ENCODE measurements at places on chromosomes 11 and 22. TPM values are rescaled to one million over a fixed set of nuclear protein-coding genes. Genes with fewer than 3 reads are reported as not detected.

DNA sequence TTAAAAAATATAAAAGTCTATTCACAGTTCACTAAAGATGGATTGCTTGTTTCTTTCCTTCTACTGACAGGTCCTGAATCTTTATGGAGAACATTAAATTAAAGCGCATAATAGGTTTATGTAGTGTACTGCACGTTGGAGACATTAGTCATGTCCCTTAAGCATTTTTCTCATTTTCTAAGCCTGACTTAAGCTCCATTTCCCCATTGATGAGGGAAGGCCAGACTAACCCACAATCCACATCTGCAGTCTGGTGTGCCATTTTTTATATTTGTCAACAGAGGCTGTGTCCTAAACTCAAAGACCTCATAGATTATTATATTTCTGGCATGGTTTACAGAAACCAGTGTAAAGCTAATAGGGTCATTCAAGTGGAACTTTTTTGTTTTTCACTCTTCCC, 39.9 kb downstream of the CADM1 start:
- no peak for DNase-seq

DNA sequence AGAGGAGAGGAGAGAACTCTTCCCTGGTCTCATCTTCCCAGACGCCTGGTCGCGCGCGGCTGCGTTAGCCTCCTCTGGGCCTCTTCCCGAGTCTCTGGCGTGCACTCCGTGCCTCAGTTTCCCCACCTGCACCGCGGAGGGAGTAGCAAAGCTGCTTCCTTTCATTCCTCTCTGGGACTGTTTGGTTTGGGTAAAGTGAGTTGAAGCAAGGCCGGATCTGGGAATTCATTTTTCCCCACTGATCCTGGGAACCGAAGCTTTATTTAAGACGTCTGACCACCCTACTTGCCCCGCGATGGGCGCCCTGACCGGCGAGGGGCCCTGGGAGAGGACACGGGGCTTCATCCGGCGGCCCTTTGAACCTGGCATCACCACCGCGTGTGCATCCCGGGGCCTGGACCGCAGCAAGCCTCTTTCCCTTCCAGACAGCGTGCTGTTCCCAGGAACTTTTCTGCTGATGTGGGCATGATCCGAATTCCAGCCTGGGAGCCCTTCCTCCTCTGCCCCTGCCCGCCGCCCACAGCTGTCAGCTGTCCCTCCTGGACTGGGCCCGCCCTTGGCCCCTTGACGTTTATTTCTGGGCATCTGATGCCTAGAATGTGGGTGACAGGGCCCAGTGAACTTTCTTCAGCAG, 758 bp downstream of the LDLRAD3 start:
- no peak for DNase-seq

DNA sequence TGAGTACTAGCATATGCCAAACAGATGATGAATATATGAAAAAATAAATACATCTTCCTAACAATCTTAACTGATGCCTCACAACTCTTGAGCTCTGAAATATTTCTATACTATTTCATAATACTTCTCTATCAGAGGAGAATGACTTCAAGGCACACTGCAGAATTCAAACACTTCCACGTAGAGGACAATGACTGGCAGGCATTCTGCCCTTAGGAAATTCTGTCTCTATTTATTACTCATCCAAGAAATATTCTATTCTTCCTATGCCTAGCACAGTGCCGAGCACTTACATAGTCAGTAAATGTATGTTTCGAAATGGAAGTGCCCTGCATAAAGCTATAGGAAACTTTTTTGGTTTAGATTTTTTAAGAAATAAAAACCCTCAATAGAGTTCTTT, 809.1 kb downstream of the DLG2 start:
- DNase-seq, result no peak

DNA sequence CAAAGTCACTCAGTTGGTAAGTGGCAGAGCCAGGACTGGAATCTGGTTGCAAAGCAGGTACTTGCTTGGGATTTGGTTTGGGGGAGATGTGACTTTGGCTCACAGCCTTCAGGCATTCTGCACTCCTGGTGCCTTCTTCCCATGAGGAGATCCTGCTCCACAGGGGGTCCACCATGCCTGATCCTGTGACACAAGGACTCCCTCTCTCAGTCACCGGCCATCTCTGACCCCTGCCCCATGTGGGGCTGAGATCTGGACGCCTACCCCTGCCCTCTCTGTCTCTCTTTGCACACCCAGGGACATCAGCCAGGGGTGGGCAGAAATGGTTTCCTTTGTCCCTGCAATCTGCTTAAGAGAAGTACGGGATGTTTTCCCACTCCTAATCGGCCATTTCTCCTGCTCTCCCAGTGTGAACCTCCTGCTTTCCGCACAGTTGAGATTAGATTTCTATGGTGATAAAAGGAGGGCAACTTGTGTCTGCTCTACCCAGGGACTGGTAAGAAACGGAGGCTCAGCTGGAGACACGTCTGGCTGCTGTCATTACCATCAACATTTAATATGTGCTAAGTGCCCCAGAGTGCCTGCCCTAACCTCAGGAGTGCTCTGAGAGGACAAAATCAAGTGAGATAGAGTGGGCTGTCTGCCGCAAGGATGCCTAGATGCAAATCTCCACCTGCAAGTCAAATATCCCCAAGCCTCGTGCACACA, 11.1 kb upstream of the FXYD6 start:
- DNase-seq, result no peak

DNA sequence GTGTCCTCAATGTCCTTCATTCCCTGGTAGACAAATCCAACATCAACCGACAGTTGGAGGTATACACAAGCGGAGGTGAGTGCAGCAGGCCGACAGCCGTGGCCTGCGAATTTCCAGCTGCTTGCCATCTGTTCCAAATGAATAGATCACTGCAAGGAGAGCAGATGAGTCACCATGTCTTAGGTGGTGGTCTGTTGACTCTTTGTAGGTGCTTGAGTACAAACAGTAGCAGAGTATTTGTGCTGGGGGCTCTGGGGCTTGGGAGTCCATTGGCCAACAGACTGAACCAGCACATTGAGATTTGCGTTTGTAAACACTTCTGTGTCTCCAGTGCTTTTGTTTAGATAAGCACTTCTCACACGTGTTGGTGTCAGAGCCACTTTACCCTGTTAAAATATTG, 21.1 kb downstream of the EIF3L start:
- no peak for DNase-seq

DNA sequence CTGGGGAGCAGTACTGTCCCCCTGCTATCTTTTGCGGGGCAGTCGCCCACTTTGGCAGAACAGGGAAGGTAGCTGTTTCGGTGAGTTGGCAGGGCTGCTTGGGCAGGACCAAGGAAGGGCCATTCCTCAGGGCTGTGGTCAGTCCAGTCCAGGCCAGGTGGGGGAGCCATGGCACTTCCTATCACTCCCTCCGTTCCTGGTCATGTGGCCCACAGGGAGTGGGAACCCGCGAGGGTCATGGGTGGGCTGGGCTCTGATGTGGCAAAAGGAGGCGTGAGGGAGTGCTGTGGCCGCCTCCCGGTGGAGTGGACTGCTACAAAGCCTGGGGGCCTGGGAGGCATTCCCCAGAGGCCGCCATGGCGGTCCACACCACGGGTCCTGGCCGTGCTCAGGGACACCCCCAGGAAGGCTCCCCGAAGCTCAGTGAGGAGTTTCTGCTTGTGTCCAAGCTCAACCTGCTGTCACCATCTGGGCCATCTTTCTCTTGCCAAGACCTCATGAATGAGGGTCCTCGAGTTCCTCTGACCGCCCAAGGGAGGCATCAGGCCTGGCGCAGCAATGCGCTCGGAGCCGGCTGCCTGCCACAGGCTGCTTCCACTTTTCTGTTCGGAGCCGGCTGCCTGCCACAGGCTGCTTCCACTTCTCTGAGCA, 11.9 kb downstream of the CHID1 start:
- DNase-seq, result no peak

DNA sequence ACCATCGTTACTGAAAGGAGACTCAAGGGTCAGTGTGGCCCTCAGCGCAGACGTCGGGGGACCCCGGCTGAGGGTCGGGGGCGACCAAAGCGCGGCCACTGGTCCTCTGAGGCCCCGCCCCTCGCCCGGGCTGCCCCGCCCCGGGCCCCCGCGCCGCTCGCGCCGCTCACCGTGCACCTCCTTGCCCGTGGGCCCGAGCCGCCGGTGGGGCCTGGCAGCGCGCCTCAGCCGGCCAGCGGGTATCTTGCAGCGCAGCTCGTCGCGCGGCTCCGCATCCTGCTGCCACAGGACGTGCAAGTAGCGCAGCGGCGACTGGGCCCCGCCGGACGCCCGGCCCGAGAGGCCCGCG, 419 bp downstream of the ANKRD54 start:
- no peak for DNase-seq

GRCh38 chr22:33896154-33896553, 24.1 kb downstream of the LARGE1 start:
- DNase-seq, result no peak

- DNase-seq, result no peak
Observed at GRCh38 chr11:68549789-68550484, 89.4 kb downstream of the PPP6R3 start.

DNA sequence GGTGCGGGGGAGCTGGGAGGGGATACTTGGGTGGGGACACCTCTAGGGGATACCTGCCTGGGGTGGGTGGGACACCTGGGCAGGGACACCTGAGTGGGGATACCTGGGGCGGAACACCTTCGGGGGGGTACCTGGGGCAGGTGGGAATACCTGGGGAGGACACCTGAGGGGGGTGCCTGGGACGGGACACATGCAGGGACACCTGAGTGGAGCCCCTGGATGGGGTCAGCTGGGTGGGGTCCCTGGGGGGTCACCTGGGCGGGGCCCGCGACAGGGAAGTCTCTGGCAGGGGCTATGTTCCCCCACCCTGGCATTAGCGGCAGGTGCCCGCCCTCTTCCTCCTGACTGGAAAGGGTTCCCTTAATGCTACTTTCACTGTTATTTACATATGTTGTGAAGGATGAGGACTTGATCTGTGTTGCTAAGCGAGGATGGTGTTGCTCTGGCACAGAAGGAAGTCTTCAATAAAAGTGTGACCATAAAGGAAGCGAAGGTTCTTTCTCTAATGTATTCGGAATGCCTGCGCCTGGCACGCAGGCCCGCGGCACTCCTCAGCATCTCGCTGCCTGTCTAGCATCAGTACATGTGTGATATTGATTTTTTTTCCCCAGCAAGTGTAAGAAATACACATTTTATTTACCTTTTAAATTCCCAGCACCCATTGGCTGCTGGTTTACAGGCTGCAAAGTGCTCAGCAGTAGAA, 801.7 kb downstream of the BRD1 start:
- DNase-seq, result no peak

GRCh38 chr11:45906096-45906682, 882 bp downstream of the FREY1 start:
- no peak for DNase-seq

- DNase-seq, result no peak
Observed at GRCh38 chr11:44065161-44065661, 859 bp upstream of the ACCS start.

The OR8G5 gene
- not detected for total RNA-seq

The PGGHG gene
- total RNA-seq, result 7.8 TPM

The GGTLC2 gene
- total RNA-seq, result not detected

The MB gene
- total RNA-seq, result not detected

The MCHR1 gene
- total RNA-seq, result not detected

The MS4A6E gene
- not detected for total RNA-seq

The MICALL1 gene
- 74.8 TPM for total RNA-seq

The OR8J1 gene
- total RNA-seq, result not detected

The COPB1 gene
- 132 TPM for total RNA-seq
